ENCODE measurements at places on chromosomes 3 and 15.

- DNase-seq = no peak
Observed at GRCh38 chr3:33786565-33787327, 11.7 kb upstream of the PDCD6IP start.

GRCh38 chr15:28945626-28946230 lies 60.0 kb downstream of the APBA2 start:
- no peak for DNase-seq

DNA sequence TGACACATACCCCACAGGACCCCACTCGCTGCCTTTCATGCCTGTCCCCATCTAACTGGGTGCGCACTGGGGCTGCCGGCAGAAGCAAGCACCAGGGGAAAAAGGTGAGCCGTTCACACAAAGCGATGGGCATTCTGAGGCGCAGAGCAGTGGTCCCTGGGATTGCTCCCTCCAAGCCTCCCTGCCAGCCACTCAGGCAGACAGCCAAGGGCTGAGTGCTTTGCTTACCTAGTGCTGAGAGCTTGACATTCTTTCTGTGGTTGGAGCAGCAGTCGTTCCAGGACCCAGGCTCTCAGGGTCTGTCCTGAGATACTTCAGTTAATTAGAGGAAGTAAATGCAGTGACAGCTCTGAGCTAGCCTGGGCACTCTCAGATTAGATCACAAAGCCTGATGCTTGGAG lies 5.7 kb downstream of the ESYT3 start:
- DNase-seq = no peak

- DNase-seq = no peak
Observed at GRCh38 chr3:126355777-126356372, 1.3 kb downstream of the KLF15 start.

DNA sequence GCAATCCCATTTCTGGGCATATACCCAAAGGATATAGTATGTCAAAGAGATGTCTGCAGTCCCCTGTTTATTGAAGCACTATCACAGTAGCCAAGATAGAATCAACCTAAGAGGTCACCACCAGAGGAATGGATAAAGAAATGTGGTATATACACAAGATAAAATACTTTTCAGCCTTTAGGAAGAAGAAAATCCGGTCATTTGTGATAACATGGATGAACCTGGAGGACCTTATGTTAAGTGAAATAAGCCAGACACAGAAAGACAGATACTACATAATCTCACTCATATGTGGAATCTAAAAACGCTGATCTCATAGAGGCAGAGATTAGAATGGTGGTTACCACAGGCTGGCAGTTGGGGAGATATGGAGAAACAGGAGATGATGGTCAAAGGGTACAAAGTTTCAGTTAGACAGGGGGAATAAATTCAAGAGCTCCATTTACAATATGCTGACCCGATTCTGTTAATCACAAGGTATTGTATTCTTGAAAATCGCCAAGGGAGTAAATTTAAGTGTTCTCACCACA lies 195.8 kb downstream of the MTHFS start:
- no peak for DNase-seq

DNA sequence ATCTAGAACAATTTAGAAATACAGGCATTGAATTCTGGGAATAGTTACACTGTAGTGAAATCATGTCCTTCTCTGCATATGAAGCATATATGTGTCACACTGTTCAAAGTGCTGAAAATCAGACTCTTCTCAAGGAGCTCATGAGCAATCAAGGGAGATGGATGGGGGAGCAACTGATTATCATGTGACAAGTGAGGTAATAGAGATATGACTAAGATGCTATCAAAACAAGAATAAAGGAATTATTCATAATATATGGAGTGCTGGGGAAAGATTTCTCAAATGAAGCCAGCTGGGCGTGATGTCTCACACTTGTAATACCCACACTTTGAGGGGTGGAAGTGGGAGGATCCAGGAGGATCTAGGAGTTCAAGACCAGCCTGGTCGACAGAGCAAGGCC lies 74.9 kb upstream of the CHRNB4 start:
- DNase-seq = no peak
